ENCODE measurements at places on chromosomes 6 and 20.

GRCh38 chr6:105094133-105094640 lies 85.6 kb downstream of the POPDC3 start:
- no peak for DNase-seq

- DNase-seq: no peak
Measured at GRCh38 chr6:48048451-48049146, 62.4 kb downstream of the PTCHD4 start.

GRCh38 chr6:43302126-43302525 lies 4.1 kb downstream of the SLC22A7 start:
- no peak for DNase-seq

DNA sequence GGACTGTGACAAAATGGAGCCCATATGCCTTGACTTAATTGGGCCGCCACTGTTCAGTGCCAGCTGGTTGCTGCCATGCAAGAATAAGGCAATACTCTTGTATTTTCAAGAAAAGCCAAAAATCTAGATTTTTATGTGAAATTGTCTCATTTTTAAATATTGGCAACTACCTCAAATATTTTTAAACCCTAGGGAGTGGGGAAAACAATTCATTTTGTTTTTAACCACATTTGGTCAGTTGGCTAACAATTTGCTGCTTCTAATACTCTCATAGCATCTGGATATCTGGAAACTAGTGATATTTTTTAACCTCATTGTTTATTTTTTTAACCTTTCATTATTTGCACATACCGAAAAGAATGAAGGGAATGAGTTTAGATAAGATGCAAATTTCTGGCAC lies 91.0 kb downstream of the EYA2 start:
- no peak for DNase-seq

- no peak for DNase-seq
Measured at GRCh38 chr20:31919410-31920155, 32.3 kb downstream of the PDRG1 start.

GRCh38 chr20:36802326-36803222 lies 29.0 kb upstream of the DSN1 start:
- peak; percentile 0 for DNase-seq

DNA sequence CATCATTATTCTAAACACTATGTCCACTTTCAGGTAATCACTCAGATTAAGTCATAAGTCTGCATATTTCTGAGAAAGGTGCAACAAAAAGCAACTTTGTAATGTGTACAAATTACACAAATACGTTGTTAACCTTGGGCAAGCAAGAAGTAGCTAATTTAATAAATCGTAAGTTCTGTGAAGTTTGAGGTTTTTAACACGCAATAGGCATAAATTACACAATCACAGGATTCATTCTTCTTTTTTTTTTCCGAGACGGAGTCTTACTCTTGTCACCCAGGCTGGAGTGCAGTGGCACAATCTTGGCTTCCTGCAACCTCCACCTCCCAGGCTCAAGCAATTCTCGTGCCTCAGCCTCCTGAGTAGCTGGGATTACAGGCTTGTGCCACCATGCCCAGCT lies 57.2 kb upstream of the F13A1 start:
- no peak for DNase-seq

DNA sequence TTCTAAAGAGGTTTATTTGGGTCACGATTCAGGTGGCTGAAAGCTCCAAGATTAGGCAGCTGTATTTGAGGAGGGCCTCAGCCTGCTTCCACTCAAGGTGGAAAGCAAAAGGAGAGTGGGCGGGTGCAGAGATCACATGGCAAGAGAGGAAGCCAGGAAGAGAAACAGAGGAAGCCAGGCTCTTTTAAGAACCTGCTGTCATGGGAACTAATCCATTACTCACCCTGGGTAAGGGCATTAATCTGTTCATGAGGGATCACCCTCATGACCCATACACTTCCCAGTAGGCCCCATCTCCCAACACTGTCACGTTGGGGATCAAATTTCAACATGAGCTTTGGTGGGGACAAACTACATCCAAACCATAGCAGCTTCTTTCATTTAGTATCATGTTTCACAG lies 53.9 kb downstream of the DHX35 start:
- DNase-seq: no peak

DNA sequence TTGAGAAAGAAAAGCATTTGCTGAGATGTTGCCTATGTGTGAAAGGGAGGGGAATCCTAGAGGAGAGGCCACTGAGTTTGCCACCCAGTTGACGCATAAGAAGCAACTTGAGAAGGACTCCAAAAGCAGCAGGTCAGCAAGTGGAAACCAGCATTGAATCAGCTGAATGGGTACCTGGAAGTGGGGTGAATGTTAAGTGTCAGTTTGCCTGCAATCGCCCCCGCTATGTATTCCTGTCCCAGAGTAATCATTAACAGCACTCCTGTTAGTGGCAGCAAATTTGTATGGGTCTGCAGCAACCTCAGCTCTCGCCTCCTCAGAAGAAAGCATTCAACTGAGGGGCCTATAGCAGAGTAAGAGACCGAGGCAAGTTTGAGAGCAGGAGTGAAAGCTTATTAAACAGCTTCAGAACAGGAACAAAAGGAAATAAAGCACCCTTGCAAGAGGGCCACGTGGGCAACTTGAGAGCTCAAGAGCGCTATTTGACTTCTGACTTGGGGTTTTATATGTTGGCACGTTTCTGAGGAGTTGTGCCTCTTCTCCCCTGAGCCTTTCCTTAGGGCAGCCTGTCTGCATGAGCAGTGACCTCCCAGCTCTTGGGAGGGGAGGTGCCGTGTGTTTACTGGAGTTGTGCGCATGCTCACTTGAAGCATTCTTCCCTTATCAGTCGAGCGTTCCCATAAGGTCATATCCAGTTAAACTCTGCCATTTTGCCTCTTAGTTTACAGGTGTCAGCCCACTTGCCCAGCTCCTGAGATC lies 122.6 kb upstream of the PHACTR1 start:
- no peak for DNase-seq

DNA sequence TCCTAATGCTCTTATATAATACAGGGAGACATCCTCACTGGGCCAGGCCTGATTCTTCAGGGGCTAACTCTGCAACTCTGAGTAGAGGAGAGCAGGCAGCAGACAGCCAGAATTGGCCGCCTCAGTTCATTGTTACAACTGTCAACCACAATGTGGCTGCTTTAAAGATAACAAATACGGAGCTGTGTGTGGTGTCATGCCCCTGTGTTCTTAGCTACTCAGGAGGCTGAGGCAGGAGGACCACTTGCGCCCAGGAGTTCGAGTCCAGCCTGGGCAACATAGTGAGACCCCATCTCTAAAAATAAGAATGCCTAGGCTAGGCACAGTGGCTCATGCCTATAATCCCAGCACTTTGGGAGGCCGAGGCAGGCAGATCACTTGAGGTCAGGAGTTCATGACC lies 34.3 kb downstream of the CEP250 start:
- DNase-seq: no peak

DNA sequence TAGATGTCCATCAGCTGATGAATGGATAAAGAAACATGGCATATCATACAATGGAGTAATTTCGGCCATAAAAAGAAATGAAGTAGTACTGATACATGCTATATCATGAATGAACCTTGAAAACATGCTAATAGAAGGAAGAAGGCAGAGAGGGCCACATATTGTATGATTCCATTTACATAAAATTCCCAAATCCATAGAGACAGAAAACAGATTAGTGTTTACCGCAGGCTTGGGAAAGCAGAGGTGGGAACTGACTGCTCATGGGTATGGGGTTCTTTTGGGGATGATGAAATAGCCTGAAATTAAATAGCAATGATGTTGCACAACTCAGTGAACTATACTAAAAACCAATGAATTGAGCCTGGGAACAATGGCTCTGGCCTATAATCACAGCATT lies 58.3 kb downstream of the SERAC1 start:
- no peak for DNase-seq

- no peak for DNase-seq
Measured at GRCh38 chr20:62910777-62911497, 15.4 kb downstream of the DIDO1 start.

GRCh38 chr6:129786548-129786947 lies 74.6 kb downstream of the TMEM244 start:
- no peak for DNase-seq

- DNase-seq: no peak
Measured at GRCh38 chr20:46351357-46352058, 43.2 kb upstream of the CDH22 start.

GRCh38 chr6:83430611-83431544 lies at the start of gene ME1:
Gene ME1, minus strand, starts transcription at chr6:83431051. Its CDS starts 97 bp downstream, at chr6:83430954.
- peak; percentile 56 for DNase-seq

DNA sequence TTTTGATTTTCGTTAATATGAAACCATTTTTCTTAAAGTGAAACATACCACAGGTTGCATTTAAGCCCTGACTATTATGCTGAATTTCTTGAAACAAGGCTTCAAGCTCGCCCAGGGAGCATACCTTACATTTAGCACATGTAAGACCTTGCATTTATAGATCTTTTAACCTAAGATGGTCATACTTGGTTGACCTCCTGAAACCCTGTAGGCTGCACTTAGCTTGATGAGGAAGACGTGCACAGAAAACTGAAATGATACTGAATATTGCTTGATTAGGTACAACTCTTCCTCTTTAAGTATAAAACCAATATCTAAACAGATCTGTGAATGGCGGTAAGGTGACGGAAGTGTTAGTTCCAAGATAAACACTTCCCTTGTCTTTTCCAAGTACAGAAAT lies 82.2 kb downstream of the CTNNBL1 start:
- no peak for DNase-seq

GRCh38 chr6:128807577-128807976 lies 75.4 kb upstream of the LAMA2 start:
- no peak for DNase-seq

- no peak for DNase-seq
Measured at GRCh38 chr6:31901415-31901952, 402 bp downstream of the ZBTB12 start.

DNA sequence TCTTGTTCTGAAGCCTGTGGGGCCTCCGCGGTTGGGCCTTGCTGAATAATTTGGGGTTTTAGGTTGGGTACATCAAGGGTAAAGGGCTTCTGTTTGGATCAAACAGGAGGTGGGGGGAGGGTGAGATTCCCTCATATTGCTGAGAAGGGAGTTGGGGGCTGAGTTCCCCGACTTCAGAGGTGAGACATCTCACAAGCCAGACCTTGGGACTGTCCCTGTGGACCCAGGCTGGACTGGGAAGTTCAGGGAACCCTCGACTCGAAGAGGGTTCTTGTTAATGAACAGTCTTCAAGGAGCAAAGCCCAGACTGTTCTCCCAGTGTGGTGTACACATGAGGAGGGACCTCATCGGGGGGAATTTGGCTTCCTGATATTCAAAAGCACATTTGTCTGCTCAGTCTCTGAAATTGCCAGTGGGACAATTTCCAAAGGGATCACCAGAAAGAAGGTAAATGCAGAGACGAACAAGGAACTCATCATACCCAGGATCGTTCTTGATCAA lies 118.5 kb downstream of the SYCP2 start:
- DNase-seq: no peak

GRCh38 chr20:45096781-45097180 lies 4.1 kb downstream of the KCNS1 start:
- DNase-seq: no peak

DNA sequence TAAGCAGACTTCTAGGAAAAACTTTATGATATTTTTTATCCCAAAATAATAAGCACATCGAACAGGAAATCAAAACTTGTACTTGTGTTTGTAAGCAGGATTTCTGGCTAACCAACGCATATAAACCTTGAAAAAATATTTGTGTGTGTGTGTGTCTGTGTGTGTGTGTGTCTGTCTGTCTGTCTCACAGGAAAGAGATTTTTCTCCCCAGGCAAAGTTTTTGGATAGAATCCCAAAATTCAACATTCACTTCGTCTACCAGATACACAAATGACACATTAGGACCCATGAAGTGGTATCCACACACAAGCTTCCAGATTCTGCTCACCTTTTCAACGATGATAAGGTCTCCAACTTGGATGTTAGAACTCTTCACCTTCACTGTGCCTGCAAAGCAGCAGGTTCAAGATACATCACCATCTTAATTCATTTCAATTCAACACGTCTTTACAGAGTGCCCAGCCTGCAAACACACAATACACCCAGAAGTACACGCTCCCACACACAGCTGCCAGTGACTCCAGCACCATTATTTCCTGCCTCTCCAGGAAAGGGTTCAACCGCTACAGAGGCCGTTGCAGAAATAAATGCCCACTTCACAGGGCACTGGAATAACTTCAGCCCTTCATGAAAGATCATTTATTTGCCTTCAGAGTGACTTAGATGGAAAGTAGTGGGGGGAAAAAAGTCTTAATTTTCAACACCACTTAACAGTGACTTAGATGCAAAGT lies 70.9 kb downstream of the ATP9A start:
- no peak for DNase-seq

DNA sequence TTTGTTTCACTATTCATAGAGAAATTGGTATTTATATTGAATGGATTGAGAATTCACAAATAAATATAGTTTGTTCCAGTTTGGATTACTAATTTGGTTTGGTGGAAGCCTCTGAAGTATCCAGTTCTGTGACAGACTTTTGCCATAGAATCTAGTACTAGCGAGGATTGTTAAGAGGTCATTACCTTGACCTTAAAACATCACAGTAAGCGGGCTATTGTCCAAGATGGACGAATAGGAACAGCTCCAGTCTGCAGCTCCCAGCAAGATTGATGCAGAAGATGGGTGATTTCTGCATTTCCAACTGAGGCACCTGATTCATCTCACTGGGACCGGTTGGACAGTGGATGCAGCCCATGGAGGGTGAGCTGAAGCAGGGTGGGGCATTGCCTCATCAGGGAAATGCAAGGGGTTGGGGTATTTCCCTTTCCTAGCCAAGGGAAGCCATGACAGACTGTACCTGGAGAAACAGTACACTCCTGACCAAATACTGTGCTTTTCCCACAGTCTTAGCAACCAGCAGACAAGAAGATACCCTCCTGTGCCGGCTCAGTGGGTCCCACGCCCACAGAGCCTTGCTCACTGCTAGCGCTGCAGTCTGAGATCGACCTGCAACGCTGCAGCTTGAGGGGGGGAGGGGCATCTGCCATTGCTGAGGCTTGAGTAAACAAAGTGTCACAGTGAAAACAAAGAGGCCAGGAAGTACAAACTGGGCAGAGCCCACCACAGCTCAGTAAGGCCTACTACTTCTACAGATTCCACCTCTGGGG lies 66.4 kb upstream of the NEDD9 start:
- DNase-seq: peak; percentile 79

GRCh38 chr6:80348263-80348662 lies 241.8 kb downstream of the BCKDHB start:
- DNase-seq: no peak

- DNase-seq: no peak
Measured at GRCh38 chr20:5156675-5157448, 30.1 kb downstream of the CDS2 start.

DNA sequence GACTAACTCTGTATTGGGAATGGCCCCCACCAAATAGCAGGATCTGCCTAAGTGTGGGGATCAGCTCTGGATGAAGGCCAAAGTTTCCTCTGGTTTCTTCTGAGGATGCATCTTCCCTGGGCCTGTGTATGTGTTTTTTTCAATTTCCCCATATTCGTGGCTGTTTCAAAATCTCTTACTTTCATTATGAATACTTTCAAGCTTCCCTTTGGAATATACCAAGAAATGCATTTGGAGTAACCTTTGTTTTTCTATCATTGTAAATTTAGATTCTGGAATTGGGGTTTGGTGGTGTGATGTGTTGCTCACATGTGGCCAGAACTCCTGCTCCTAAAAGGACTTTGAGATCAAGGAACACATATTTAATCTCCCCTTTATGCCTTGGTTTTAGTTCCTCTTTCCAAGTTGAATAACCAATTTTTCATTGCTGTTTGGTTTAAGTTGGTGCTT lies 8.4 kb downstream of the ENTPD6 start:
- DNase-seq: no peak

- DNase-seq: no peak
Measured at GRCh38 chr20:57749869-57750268, 40.1 kb upstream of the PMEPA1 start.

GRCh38 chr6:170175644-170176135 lies 115.2 kb downstream of the DLL1 start:
- no peak for DNase-seq
